ENCODE measurements at places on chromosomes 4 and X.

GRCh38 chr4:151105454-151106032 lies 6.1 kb downstream of the RPS3A start:
- no peak for DNase-seq

GRCh38 chr4:21753084-21753760 lies 195.3 kb downstream of the KCNIP4 start:
- no peak for DNase-seq

DNA sequence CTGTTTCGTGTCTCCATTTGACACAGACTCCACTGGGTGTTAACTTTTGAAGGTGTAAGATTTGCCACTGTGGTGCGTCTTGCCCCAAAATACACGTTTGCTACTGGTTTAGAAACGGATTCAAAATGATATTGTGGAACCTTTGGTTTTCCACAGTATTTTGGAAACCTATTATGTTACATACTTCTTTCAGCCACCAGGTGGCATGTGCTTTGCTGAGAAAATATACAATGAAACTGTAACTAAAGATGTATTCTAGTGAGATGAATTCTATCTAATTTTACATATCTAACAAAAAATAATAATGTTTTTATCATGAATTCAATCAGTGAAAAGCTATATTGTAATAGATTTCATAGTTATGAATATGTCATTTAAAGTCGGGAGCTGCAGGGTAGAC lies 28.4 kb upstream of the SLITRK4 start:
- no peak for DNase-seq

- DNase-seq, result no peak
These were observed 89.0 kb downstream of the COMMD8 start for GRCh38 chr4:47374477-47374876.
